ENCODE measurements at places on chromosomes 6 and 20.

- DNase-seq: no peak
Observed at GRCh38 chr6:137191670-137192069, 18.2 kb upstream of the IL22RA2 start.

GRCh38 chr6:109867970-109868358 lies 110.1 kb upstream of the GPR6 start:
- DNase-seq: no peak

- no peak for DNase-seq
Observed at GRCh38 chr6:40599555-40599954, 12.4 kb upstream of the LRFN2 start.

GRCh38 chr6:33592595-33593413 lies 12.7 kb upstream of the BAK1 start:
- no peak for DNase-seq

GRCh38 chr6:74177506-74177905 lies 481.5 kb downstream of the CD109 start:
- no peak for DNase-seq

DNA sequence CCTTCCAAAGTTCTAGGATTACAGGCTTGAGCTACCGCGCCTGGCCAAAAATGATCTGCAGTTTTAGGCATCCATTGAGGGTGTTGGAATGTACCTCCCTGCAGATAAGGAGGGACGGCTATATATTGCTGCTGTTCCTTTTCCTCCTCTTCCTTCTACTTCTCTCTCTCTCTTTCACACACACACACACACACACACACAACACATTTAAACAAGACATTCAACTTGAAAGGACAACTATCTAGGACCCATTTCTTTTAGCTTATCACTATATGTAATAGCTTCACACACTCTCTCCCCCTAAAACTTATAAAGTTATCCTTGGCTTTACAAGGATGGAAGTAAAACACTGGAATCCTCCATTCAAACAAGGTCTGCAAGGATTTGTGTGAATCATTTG lies 260.6 kb downstream of the PHACTR1 start:
- DNase-seq: no peak

GRCh38 chr6:138105446-138105845 lies 1.8 kb downstream of the PERP start:
- no peak for DNase-seq

All from NCI-H2107 (cell line).